ENCODE measurements at places on chromosomes 7 and 10.

DNA sequence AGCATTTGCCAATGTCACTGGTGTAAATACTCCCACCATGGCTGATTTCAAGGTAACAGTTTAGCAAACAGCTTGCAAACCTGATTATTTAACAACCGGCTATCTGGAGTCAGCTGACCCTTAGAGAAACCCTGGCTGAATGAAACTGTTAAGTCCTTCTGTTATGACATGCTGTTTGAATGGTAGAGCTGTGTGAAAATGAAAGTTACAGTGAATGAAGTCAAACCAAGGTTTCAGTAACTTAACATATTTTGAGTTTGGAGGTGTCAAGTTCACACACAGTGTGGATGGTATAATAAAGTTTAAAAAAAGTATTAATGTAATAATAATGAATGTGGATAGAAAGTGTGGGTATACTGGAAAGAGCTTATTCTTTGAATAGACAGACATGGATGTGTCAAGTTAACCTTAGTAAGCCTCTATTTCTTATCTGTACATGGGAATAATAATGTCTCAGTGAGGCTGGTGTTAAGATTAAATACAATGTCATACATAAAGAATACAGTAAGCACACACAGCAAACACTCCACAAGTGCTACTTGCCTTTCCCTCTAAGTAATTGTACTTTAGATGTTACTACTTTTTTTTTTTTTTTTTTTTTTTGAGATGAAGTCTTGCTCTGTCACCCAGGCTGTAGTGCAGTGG lies 150.4 kb downstream of the TAX1BP1 start:
- no peak for DNase-seq

GRCh38 chr10:46096909-46097575 lies 51.0 kb upstream of the MSMB start:
- DNase-seq = no peak

DNA sequence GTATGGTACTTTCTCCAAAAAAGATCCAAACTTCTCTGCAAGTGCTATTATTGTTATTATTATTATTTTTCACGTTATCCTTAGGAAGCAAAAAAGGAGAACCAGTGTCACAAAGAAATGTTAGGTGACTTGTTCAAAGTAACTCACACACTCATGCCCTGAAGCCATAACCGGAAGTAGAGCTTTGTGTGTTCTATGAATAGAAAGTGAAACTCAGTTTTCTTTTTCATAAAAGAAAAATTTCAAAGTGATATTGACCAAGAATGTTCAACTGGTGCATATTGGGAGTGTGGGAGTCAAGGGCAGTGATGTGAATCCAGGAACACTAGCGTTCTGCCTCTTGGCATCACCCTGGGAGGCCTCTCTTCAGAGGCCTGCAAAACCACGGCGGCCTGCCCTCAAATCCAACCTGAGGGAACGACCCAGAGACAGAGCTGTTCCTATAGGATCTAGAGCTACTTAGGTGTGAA lies 106.1 kb downstream of the PRKCQ start:
- DNase-seq = peak; percentile 56

- DNase-seq = no peak
Measured at GRCh38 chr7:120898715-120899499, 41.0 kb upstream of the TSPAN12 start.

GRCh38 chr10:98195120-98195519 lies 60.7 kb downstream of the R3HCC1L start:
- DNase-seq = no peak

- DNase-seq = no peak
Measured at GRCh38 chr10:133040198-133040597, 47.5 kb upstream of the ADGRA1 start.

- no peak for DNase-seq
Measured at GRCh38 chr10:72830625-72831024, 62.9 kb upstream of the OIT3 start.

DNA sequence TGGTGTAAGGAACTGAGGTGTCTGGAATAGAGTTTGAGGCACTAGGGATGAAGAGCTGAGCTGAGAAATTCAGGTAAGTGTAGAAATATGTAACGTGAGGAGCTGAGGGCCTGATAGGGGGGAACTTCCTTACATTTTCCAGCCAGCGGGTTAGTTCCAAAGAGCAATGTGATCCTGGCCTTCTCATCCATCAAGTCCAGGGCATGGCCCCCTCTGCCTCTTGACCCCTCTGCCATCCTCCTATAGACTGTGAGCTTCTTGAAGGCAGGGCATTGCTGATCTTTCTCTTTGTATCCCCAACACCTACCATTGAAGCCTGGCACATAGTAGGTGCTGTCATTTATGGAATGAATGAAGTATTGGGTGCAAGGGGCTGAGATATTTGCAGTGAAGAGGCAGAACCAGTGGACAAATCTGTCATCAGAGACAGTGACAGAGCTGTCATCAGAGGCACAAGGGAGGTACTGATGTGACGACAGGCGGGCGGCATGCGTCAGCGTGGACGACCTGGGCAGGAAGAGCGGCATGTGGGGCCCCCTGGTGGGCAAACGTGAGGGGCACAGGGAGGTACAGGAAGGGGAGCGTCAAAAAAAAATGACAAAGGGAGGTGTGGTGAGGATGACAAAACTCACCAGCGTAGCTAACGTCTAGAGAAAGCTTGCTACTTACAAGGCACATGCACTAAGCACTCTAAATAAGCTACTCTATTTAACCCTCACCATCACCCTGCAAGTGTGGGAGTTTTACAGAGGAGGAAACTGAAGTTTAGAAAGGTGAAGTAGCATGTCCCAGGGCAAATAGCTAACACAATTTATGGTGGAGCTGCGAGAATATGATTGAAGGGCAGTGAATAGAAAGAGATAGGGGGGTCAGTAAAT lies 5.2 kb upstream of the CAMK2G start:
- DNase-seq = peak; percentile 86

DNA sequence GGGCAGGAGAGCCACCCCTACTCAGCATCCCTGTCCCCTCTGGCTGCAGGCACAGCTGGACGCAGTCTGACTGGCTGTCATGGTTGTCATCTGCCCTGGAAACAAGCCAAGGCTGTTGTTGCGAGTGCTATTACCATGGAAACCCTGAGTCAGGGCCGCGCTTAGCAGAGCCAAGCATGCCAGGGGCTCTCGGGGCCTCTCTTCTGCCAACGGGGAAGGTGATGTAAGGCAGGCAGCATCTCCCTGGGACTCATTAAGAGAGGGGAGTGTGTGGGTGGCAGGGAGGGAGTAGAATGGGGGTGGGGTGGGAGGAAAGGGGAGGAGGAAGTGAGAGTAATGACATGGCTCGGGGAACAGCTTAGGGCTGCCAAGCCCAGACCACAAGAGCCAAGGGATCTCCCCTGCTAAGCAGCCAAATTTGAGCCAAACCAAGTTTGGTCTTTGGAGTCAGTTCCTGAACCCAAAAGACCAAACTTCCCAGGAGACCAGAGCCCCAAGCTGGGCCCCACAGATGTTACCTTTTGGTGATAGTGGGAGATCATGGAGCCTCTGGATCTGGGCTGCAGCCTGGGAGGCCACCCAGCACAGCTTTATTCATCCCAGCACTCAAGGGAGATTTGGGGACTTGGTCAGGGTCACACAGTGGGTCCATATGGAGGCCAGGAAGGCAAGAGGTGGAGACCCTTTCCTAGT lies 67.6 kb downstream of the TMEM130 start:
- DNase-seq = no peak

DNA sequence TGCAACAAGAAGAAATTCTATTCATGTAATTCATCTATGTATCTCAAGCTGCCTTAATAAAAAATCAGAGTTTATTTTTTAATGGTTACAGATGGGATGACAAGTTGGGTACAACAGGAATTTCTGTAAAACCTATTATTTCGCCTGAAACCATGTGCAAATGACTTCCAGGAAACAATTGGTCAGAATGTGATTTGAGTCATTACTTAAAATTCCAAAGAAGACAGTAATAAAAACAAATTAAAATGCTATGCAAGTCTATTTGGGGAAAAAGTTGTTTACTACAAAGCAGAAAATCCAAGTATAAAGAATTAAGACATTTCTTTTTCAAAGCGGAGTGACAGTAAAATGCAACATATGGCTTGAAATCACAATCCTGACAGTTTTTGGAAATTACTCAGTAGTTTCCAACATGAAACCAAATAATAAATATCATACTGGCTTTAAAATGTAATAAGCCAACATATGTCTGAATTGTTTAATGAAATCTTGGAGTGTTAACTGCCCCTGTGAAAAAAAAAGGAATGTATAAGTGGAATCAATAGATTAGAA lies 41.5 kb upstream of the SEMA3C start:
- DNase-seq = no peak

- no peak for DNase-seq
Measured at GRCh38 chr7:84847038-84847437, 339.8 kb downstream of the SEMA3D start.

DNA sequence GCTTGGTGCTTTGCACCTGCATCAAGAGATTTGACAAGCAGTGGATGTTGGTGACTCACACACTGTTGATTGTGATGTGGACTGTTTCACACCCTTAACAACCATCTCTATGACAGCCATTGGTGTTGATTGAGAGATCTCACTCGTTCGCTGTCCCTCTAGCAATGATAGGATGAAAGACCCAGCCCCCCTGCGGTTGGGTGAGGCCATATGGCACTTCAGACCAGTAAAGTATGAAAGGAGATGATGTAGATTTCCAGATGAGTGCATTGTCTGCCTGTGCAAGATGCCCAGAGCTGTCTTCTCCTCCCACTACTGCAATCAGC lies 138.7 kb upstream of the PRR15 start:
- DNase-seq = no peak

DNA sequence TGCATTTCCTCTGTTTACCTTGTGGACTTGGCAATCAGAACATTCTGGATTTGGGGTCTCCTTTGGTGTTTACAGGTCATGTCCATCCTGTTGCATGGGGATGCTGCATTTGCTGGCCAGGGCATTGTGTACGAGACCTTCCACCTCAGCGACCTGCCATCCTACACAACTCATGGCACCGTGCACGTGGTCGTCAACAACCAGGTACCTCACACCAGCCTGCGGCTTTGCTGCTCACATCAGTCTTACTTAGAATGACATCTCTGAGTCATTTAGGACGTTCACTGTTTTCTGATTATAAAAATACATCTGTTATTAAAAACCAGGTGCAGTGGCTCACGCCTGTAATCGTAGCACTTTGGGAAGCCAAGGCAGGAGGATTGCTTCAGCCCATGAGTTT lies 67.0 kb upstream of the ZMIZ2 start:
- DNase-seq = no peak

- DNase-seq = peak; percentile 25
Measured at GRCh38 chr7:124856299-124856888, 73.2 kb downstream of the POT1 start.

DNA sequence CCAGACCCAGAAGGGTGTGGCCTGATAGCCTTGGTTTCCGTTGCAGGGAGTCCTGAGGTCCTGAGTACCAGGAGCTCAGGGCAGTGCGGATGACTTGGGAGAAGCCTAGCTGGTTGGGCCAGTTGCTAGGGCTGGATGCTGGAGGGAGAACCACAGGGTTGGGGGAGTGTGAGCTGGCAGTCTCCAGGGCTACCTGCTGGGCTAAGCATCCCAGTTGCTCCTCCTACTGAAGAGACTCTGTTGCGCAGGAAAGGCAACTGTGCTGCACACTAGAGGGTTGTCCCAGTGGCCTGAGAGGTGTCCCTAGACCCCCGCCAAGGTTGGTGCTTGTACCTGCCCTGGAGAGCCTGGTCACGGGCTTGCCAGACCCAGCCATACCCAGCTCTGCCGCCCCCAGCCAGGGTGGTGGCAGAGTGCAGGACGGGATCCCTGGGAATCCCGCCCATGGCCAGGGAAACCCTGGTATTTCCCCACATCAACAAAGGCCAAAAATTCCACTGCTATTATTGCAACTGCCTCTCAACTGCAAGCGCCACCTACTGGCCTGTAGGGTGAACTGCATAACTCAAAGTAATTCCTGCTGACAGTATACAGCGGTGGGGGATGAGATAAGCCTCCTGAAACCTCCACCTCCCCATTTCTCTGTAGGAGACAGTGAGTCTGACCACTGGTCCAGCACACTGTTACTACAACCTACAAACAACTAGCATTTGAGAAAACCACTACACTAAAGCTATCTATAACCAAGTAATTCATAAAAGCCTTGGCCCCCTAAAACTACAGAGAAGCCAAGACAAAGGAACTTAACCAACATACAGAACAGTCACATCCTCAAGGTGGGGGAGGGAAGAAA lies 67.6 kb upstream of the DDC start:
- DNase-seq = no peak

DNA sequence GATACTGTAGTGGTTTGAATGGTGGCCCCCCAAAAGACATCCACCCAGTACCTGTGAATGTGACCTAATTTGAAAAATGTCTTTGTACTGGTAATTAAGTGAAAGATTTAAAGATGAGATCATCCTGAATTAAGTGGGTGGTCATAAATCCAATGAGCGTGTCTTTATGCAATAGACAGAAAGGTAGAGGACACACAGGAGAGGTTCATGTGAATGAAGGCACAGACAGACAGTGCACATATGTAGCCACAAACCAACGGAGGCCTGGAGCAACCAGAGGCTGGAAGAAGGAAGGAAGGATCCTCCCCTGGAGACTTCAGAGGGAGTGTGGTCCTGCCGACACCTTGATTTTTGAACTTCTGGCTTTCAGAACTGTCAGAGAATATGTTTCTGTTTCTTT lies 160.3 kb downstream of the CNTNAP2 start:
- DNase-seq = no peak

GRCh38 chr7:221978-222715 lies 29.8 kb downstream of the FAM20C start:
- DNase-seq = no peak

DNA sequence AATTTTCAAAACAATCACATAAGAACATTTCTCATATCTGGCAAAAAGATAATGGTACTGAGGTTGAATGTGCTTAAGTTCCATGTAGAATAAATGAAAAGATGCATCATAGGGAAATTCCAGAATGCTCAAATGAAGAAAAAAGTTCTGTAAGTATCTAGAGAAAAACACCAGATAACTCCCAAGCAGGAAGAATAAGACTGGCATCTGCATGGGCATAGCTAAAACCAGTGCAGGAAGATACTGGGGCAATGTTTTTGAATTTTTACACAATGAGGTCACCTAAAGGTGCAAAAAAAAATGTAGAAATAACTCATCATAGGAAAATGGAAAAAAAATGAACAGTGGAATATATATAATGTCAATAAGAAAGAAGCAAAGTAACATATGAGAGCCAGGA lies 275.2 kb downstream of the BAMBI start:
- DNase-seq = no peak

DNA sequence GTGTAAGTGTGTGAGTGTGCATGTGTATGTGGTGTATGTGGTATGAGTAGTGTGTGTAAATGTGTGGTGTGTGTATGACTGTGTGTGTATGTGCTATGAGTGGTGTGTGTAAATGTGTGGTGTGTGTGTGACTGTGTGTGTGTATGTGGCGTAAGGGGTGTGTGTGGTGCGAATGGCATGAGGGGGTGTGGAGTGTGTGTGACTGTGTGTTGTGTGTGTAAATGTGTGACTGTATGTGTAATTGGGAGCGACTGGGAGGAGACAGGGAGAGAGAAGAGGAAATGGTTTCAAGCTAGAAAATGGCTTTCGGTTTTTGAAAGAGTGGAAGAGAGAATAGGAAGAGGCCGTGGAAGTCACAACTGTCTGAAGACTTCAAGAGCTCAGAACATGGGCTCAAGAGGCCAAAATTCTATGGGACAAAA lies 23.6 kb upstream of the GATAD1 start:
- DNase-seq = no peak

- DNase-seq = no peak
Measured at GRCh38 chr7:2138146-2138765, 94.5 kb downstream of the MAD1L1 start.

GRCh38 chr10:74052994-74053393 lies 55.1 kb downstream of the VCL start:
- DNase-seq = no peak

- no peak for DNase-seq
Measured at GRCh38 chr7:81478664-81479063, 291.2 kb downstream of the HGF start.

GRCh38 chr10:8245814-8246142 lies 191.3 kb downstream of the GATA3 start:
- no peak for DNase-seq

All from GDM1 (cell line).